Caudate nucleus (tissue), 63 donors: ENCODE measurements at places on chromosomes 12 and 14.

- no peak for DNase-seq
Observed at GRCh38 chr14:75092698-75093097, 23.3 kb downstream of the ZC2HC1C start.

DNA sequence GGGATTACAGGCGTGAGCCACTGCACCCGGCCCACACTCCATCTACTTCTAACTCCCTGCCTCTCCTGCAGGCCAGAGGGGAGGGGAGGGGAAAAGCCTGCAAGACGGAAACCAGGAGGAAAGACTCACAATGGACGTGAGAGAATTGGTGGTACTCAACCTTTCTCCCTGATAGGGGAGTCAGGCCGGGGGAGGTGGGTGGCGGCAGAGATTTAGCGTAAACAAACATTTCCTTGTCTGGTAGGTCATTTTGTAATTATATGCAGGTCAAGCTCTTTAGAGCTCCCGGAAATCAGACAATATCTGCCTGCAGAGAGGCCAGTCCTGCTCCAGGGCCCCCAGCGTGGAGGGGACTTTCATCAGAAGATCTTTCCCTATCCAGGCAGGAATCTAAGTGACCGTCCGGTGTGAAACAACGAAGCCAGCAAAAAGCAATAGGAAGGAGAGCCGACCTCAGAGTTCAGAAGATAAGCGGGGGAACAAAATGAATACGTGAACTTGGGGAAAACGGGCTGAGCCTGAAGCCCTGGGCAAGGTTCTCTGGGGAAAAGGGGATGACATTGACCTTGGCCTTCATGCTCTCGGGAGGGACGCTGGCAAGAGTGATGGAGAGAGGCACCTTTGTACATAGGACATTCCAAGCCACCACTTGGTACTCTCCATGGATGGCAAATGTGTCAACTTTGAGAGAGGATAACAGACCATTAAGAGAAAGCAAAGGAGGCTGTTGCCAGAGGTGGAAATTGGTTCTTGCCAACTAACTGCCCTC is 62.3 kb downstream of the SPRING1 start:
- DNase-seq, result no peak

DNA sequence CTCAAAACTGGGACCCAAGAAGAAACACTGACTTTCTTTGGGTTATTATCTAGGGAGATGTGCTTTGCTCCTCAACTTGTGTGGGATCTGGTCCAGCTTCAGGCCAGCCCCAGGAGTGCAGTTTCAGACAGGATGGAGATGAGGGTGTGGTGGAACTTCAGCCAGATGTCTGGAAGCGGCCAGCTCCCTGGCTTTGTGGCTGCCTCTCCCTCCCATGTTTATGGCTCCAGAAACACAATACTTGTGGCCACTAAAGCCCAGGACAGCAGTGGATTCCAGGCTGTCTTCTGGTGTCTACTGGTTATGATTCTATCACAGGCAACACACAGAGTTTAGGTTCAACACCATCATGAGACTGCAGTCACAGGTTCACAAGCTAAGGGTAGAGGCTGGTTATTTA is 44.2 kb upstream of the EMP1 start:
- no peak for DNase-seq

- DNase-seq, result no peak
Observed at GRCh38 chr12:78359520-78359919, 505.1 kb upstream of the SYT1 start.

DNA sequence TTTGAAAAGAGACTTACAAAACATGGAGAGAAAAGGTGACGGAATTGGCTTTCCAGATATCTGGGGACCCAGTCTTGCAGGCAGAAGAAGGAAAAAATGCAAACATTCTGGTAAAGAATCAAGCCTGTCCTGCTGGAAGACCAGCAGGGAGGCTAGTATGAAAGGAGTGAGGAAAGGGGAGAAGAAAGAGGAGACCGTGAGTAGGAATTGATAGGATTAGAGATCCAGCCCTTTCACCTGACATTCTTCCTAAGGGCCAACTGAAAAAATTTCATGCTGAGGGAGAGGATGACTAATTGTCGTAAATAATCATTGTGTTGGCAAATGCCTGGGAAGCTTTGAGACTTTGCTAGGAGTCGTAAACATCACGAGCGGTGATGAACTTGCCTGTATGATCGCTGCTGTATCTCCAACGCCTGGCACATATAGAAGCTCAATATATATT is 12.1 kb downstream of the BHLHE41 start:
- no peak for DNase-seq

DNA sequence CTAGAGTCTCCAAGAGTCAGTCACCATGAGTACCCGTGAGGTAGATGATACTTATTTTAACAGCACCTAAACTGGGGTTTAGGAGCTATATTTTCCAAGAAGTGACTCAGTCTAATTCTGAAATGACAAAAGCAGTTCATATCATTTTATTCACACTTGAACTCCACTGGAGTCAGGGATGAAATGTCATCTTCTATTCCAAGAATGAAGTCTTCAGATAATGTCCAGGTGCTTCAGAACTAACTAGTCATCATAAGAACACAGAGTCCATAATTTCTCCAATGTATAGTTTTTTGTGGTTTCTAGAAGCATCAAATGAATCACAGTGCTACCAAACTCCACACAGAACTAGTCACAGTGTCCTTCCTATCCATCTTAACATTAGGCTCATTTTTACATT is 13.3 kb downstream of the DNM1L start:
- no peak for DNase-seq

- DNase-seq, result no peak
Observed at GRCh38 chr12:124592481-124593160, 25.2 kb upstream of the NCOR2 start.

DNA sequence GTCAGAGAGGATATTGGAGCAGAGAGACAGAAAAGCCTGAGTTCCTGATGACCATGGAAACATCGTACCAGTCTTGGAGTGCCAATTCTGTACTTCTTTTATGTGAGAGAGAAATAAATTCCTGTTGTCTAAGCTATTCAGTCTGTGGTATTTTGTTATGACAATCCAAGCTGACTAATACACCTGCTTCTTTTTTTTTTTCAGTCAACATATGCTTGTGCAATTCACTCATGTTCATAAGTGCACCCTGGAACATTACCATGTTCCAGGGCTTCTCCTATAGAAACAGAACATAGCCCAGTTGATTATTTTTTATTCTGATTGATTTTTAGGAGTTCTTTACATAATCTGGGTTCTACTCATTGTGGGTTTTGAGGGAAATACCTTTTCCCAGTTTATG is 1.7 kb upstream of the CHPT1 start:
- DNase-seq, result no peak

GRCh38 chr14:63362389-63362819 is 43.7 kb upstream of the GPHB5 start:
- DNase-seq, result no peak

DNA sequence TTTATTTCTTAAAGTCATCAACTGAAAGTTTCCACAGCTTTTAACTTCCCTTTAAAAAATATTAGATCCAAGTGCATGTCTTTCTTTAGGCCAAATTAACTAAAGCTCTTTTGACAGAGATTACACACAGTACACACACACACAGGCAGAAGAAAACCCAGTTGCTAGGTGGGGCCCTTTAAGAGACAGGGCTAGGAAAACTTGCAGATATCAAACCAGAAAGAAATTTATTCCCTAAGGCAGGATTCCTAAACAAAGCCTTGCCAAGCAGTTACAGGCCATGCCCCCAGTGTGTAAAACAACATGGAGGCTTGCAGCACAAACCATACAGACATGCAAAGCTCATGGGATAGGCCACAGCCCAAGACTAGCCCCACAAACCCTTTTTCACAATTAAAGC is 123.4 kb downstream of the FSCB start:
- DNase-seq, result no peak

DNA sequence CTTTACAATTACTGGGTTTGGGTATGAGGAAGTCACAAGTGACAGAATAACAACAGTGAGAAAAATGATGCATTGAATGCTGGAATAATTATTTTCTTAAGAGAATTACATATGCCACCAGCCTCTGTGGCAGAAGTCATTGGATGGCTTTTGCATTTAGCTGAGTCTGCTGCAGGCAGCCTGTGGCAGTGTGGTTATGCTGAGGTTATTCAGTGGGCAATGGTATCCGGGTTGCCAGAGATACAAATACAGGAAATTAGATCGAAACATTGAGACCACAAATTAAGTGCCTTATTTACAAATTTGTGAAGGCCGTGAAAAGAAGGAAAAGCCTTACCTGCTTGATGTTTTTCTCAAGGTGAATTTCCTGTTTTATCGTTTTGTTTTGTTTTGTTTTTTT is 1050.0 kb downstream of the GALC start:
- DNase-seq, result no peak

DNA sequence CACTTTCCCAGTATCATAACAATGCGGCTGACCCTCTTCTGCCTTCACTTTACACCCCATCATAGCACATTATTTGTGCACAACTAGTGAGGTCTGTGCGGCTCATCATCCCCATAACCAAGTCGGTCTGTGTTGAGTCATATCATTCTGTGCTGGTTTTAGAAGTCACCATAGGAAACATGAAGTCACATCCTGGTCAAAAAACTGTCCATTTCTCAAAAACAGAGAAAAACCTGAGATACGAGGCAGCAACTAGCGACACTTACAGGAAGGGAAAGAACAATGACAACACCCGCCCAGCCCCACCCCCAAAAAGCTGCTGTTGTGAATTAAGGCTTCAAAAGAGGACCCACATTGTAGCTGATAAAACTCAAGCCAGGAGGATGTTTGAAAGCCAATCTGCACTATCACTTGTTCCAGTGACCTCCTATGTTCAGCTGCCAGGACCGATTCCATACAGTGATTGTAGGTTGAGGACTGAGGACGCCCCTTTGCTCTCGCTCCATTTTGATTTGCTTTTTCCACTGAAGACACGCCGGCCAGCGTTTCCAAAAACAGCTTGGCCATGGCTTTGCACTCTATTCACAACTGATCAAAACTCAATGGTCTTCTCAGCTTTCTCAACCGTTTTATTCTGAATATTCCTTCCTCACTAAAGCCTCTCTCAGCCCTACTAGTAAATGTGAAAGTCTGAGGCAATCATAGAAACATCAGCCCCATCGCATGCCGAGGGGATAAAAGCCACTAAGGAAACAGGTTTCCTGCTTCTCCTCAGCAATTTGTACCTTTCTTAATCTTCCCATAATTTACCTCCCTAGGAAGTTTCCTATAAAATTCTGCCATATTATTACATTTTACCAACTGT is 87.5 kb downstream of the DUSP16 start:
- no peak for DNase-seq

- DNase-seq, result no peak
Observed at GRCh38 chr12:98456041-98456440, 59.3 kb upstream of the TMPO start.

DNA sequence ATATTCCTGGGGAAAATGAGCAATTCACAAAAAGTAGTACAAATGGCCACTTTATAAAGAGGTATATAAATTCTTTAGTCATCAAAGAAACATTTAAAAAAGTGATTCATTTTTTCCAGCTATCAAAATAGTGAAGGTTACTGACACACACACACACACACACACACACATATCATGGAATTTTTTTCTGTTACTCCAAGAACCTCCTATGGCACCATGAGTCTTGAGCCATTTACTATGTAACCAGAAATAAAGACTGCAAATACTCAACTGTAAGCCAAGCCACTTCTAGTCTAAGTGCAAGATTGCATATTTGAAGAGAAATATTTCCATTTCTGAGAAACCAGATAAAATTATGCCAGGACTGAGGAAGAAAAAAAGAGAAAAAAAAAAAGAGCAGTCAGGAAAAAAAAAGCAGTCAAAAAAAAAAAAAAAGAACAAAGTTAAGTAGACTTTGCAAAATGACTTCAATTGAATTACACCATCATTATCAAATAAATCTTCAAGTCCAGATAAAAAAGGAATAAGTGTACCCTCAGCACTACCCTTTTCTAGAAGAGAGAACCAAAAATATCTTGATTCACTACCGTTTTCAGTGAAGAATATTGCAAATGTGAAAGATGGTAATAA is 275.7 kb downstream of the DAD1 start:
- no peak for DNase-seq

DNA sequence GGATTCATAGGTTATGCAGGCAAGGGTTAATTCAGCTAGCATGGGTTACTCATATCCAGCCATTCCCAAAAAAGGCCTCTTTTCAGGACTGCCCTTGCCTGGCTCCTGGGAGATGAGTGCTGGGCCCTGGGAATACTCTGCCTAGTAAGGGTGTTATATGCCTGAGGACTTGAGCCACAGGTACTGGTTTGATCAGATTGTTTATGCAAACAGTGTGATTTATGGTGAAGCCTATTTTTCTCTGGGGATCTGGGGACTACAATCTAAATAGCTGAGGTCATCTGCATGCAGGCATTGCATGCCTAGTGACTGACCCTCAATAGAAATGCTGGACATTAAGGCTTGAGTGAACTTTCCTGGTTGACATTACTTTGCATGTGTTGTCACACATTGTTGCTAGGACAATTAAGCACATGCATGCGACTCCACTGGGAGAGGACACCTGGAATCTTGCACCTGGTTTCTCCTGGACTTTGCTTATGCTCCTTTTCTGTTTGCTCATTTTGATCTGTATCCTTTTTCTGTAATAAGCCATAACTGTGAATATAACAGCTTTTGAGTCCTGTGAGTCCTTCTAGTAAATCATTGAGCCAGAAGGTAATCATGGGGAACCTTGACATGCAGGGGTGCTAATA is 73.0 kb downstream of the RAD51B start:
- no peak for DNase-seq

- DNase-seq, result no peak
Observed at GRCh38 chr14:92737619-92738188, 10.7 kb downstream of the LGMN start.

- DNase-seq, result no peak
Observed at GRCh38 chr14:53748691-53749090, 207.9 kb downstream of the BMP4 start.

DNA sequence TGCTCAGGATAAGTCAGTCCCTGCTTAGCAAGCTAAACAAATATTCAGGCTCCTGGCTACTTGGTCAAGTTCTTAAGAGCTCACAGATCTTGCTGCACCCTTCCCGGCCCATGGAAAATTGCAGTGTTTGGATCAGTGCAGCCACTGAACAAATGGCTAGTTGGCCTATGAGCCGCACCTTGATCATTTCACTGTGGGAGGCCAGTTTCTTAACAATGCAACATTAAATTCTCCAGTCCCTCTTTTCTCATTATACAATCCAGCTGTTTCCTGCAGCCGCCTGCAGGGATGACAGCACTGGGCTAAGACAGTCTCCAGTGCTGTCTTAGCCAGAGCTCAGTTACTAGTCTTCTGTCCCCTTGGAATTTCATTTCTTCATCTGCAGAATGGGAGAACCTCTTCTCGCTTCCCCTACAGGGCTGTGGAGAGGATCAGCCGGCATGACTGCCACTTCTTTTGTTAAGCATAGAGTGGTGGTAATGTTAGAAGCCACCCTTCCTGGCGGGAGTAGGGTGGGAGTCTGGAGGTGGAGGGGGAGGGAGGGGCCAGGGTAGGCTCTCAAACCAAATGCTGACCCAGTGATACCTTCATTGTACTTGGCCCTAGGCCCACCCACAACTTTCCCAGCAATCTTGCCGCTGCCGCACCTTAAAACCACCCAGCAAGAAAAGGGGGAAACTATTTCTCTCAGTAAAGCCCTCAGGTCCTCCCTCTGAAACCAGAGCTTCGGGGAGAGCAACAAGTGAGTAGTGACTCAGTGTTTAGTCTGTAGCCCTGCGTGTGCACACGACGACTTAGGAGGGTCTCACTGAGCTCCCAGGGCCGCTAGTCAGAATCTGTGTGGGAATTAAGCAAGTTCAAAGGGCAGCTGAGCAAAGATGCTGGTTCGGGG is 145.7 kb downstream of the NUAK1 start:
- DNase-seq, result no peak
